SJCRH30 (cell line): ENCODE measurements at places on chromosomes 3 and 15.

DNA sequence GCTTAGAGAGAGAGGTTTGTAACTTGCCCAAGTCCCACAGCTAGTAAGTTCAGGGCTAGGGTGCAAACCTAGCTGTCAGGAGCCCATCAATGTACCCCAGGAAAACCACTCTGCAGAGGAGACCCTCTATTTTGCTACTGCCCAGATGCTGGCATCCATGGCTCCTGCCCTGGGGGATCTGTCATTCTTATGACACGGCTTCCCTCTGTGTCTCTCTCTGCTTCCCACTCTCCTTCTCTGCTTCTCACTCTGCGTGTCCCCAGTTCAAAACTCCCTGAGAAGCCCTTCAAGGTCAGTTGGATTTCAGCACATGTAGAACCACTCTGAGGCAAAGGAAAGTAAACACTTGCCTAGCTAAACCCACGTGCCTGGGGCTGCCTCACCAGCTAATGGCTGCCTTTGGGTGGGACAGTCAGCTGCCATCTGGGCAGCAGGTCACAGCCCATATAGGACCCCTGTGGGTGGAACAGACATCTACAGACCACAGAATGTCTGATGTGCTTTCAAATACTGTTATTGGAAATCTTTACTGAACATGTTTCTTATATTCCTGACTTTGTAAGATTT is 29.4 kb upstream of the SLCO2A1 start:
- no peak overlapping the region for H3K27ac ChIP-seq
- H3K4me3 ChIP-seq = no peak overlapping the region
- H3K27me3 ChIP-seq = no peaks in the 10 kb centered on the region
- H3K36me3 ChIP-seq = no peaks in the 10 kb centered on the region
- peaks cover 3% of the 10 kb centered on the region; the same call in 1 of the 2 replicates for H3K4me1 ChIP-seq

DNA sequence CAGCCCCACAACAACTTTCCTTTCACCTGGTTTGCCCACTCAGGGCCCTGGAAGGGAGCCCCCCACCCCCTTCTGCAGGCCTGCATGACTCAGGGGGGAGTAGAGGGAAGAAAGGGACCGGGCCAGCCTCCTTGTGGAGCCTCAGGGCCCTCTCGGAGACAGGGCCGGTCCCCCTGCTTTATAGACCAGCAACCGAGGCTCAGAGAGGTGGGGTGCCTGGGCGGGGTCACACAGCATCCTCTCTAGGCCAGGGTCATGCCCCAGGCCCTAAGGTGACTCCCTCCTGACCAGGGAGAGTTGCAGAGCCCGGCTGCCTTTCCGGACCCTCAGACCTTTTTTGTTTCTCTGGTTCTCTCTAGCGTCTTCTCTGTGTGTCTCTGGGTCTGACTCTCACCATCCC is 211.3 kb downstream of the TBC1D2B start:
- H3K4me1 ChIP-seq = peaks cover 3% of the 10 kb centered on the region; the same call in 1 of the 2 replicates
- no peak overlapping the region for H3K4me3 ChIP-seq
- H3K27ac ChIP-seq = no peak overlapping the region
- H3K27me3 ChIP-seq = peaks cover 15% of the 10 kb centered on the region; the same call in 1 of the 2 replicates
- no peak for DNase-seq

DNA sequence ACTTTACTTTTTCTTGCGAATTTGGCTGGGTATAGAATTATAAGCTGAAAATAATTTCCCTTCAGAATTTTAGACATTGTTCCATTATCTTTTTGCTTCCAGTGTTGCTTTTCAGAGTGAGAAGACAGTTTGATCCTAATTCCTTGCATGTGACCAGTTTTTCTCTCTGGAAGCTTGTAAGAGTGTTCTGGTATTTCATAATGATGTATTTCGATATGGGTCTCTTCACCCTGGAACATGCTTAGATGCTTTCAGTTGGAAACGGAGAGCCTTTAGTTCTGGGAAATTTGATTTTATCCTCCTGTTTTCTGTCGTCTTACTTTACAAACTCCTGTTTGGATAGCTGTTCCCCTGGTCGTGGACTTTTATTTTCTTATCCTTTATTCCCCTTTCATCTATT is 13.9 kb downstream of the ALPK3 start:
- no peak overlapping the region for H3K27ac ChIP-seq
- DNase-seq = no peak
- H3K27me3 ChIP-seq = no peaks in the 10 kb centered on the region

GRCh38 chr3:42088803-42089530 is 2.2 kb upstream of the TRAK1 start:
- H3K4me3 ChIP-seq = no peak overlapping the region
- no peaks in the 10 kb centered on the region for H3K27me3 ChIP-seq
- no peak for DNase-seq
- H3K4me1 ChIP-seq = no peaks in the 10 kb centered on the region
- no peak overlapping the region for H3K27ac ChIP-seq
